Mesendoderm (in vitro differentiated cells): ENCODE measurements at places on chromosomes 13 and 19.

- no peak for DNase-seq
Measured at GRCh38 chr13:40564342-40565001, 102.0 kb downstream of the FOXO1 start.

DNA sequence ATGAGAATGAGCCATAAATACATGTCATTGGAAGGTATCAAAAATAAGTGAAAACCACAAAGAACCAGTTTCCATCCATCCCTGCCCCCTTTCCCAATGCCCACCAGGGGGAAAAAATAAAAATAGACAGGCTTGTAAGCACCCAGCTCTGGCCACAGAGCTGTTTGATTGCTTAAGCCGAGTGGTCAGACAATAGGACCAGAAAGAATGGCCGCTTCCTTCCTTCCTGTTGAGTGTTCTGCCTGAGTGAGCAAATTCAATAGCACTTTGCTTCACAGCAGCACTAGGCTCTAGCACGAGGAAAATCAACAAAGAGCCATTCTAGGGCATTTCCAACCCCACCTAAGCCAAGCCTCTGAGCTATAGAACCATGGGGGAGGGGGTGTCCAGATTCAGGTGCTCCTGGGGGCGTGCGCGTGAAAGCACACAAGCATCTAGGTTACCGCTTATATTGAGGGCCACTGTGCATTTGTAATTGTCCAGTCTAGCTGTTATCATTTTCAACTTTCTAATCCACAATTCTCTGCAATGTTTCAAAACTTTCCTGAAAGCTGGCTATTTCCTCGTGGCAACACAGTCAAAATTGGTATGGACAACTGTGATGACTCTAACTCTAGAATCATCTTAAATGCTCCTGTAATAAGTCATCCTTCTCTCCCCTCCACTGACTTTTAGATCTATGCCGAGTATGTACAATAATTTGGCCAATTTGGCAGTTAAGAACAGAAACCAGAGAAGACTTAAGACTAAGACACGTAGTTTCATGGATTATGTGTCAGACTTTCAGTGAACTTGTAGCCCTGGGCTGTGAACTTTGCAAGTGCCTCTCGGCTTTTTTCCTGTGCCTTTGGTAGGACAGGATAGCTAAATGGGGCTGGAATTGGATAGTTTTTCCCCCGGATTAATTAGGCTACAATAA, 64.3 kb downstream of the SPRY2 start:
- peak; percentile 45 for DNase-seq

- DNase-seq: no peak
Measured at GRCh38 chr19:49348305-49349189, 13.3 kb downstream of the CD37 start.

- DNase-seq: peak; percentile 51
Measured at GRCh38 chr13:25217023-25217885, 45.2 kb upstream of the AMER2 start.

- DNase-seq: no peak
Measured at GRCh38 chr19:50792272-50793250, 2.3 kb downstream of the ACP4 start.

- DNase-seq: no peak
Measured at GRCh38 chr13:46197299-46198048, 14.3 kb upstream of the LRRC63 start.

DNA sequence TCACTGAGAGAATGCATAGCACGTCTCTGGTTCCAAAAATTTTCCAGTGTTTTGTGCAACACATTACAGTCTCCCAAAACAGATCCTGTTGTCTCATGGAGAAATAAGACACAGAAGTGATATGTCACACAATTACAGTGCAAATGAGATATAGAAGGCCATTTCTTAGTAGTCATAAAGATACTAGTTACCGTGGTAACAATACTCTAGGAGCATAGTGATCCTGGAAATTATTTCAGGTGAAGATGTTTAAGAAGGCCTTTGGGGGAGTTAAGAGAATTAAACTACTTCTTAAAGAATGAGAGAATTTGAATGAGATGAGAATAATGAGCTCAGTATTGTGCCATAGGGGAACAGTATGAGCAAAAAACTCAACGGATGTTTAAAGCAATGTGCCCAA, 628.0 kb upstream of the MIR17HG start:
- no peak for DNase-seq

DNA sequence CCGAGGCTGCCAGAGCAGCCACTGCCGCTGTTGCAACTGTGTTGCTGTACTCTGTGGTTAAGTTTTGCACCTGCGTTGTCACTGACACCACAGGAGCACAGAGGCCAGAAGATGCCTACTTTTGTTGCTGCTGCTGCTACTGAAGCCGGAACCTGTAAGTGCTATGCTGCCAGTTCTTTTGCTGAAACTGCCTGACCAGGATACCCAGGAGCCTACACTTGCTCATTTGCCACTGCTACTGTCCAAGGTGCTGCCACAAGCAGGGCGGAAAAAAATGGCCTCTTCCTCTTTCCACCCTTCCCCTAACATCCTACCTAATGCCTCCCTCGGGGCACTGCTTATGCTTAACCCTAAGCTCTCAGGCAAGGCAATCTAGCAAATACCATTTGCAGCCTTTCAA, 29.0 kb upstream of the NBEA start:
- DNase-seq: peak; percentile 84

- no peak for DNase-seq
Measured at GRCh38 chr13:30751183-30751933, 16.0 kb downstream of the ALOX5AP start.

DNA sequence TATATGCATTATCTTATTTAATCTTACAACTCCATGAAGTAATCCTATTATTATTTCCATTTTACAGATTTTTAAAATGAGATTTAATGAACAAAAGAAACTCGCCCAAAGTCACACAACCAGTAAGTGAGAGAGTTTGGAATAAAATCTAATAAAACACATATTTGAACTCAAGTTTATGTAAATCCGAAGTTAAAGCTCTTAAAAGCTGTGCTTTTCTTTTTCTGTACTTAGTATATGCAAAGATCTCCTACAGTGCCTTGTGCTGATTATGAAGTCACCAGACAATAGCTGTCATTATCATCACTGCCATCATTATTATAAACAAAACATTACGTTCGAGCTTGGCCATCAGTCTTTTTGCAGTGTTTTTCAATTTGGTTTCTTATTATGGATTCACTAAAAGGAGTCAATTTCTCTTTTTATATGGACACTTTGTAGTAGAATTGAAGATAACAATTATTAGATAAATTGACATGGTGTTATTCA, 29.7 kb upstream of the ENOX1 start:
- no peak for DNase-seq

DNA sequence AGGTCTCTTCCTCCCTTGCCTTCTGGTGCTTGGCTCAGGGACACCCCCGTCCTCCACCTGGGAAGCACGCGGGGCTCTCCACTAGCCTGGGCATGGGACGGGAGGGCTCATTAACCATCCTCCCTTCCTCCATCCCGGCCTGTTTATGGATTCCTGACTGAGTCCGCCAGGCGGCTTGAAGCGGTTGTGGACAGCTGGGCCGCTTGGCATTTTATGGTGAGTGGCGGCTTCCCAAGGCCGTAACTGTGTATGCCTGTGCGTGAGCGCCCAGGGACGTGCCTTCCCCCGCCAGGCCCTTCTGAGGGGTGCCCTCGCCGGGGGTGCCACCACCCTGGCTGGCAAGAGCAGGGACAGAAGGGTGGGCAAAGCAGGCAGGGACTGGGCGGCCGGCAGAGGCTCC, 202.8 kb downstream of the URI1 start:
- DNase-seq: no peak

DNA sequence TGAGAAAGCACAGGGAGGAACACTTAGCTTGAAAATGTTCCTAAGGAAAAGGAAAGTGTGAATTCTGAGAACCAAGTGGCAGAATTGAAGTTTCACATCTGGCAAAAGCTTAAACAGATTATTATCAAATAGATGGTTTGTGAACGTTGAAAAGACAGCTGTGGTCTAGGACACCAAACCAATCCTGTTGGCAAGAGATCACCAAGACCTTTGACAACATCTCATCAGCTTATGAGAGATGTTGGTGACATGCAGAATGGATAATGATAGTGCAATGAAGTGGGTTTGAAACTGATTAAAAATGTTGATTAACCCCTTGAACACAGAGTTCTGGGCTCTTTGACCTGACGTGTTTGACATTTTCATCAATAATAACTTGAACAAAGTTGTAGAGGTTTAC, 74.6 kb upstream of the GPR183 start:
- DNase-seq: no peak

GRCh38 chr19:23706657-23707056, 19.6 kb upstream of the ZNF675 start:
- DNase-seq: no peak

DNA sequence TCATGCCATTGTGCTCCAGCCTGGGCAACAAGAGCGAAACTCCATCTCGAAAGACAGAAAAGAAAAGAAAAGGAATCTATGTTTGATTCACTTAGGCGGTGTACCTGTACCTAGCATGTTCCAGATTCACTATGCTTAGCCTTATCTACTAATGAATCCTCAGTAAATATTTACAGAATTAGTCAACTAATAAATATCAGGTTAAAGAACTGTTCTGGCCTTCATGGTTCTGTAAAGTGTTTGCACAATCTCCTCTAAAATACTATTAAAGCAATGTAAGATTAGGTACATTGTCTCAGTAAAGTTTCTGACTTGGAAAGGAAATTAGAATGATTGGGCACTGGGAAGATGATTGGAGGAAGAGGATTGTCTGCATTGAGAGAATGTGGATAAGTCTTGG, 2770.4 kb downstream of the PCDH9 start:
- no peak for DNase-seq

DNA sequence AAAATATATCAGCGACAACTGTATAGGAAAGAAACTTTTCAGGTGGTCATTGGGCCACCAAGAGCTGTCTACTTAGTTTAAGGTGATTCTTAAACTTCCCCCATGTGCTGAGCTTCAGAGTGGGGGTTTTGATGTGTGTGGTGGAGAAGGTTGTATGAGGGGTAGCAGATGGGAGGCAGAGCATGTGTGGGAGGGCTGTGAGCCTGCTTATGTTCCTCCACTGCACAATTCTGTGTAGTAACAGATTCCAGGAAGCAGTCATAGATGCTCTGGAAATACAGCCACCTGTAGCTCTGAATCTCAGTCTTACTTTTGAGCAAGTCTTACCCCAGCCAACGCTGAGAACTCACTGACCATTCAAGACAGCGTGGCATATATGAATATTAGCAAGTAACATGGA, 95.3 kb upstream of the SPATA13 start:
- DNase-seq: no peak

DNA sequence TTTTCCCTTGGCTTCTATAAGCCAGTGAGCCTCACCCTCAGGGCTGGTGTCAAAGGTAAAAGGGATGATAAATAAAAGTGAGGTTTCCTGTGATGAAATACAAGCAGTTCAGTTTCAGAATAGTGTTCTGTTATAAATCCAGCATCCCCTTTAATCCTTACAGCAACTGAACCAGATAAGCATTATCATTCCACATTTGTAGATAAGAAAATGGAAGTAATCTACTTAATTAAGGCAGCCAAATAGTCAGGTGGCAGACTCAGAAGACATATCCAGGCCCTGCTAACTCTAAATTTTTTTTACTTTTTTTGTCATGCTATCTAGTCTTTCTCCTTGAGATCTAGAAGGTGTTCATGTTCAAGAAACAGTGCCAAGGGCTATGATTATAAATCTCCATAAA, 99.4 kb upstream of the SOX21 start:
- DNase-seq: peak; percentile 30

GRCh38 chr19:3573858-3574637, 1.3 kb downstream of the HMG20B start:
- DNase-seq: peak; percentile 98

GRCh38 chr13:67696775-67697174, 466.6 kb upstream of the PCDH9 start:
- DNase-seq: peak; percentile 2

DNA sequence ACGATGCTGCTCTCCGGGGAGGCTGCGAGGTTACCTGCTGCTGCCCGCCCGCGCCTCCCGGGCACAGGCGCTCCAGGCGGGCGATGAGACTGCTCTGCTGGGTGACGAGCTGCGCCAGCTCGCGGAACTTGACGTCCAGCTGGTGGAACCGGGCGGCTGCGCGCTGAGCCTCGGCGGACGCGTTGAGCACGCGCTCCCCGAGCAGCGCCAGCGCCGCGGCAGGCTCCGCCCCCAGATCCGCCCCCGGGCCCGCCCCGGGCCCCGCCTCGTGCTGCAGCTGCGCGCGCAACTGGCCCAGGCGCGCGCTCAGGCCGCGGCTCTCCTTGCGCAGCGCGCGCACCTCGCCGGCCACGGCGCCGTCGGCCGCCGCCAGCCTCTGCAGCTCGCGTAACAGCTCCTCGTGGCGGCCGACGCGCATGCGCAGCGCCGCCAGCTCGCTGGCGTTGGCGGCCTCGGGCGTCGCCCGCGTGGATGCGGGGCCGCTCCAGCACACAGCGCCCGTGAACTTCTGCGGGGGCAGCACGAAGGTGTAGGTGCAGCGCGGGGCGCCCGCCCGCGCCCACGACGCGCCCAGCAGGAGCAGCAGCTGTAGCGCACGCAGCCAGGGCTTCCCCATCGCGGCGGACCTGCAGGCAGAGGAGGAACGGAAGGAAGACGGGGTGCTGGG, 6.4 kb downstream of the ANGPTL6 start:
- DNase-seq: peak; percentile 93
